ENCODE measurements at places on chromosomes 3 and 15.

DNA sequence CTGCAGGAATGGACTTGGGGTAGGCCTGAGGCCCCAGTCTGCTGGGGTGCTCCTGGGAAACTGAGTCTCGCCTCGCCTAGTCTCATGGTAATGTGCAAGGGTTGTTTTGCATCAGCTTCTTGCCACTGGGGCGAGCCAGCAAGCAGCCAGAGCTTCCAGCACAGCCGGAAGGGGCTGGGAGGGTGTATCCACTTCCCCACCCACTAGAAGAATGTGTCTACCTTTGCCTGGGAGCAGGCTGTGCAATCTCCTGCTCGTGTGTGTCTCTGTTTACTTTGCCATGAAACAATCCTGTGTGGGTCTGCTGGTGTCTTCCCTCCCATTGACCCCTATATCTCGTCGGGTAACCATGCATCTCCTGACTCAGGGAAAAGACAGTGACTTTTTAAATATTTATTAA, 21.8 kb upstream of the ERICH6 start:
- no peak for DNase-seq

DNA sequence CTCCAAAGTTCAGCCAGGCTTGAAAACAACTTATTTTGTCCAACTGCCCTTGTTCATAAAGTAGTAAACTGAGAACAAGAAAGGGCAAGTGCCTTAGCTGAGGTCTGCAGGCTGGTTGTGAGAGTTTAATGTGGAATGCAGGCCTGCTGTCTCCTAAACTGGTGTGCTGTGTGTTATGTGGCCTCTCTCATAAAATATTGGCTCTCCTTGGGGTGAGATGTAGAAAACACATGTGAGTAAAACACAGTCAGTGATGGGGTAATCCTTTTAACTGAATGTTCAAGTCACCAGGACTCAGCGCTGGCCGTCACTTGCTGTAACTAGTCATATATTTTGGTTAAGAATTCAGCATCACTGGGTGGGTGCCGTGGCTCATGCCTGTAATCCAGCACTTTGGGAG, 7.1 kb upstream of the ST6GAL1 start:
- no peak for DNase-seq

GRCh38 chr3:52509753-52510328, 14.7 kb downstream of the STAB1 start:
- DNase-seq, result no peak

DNA sequence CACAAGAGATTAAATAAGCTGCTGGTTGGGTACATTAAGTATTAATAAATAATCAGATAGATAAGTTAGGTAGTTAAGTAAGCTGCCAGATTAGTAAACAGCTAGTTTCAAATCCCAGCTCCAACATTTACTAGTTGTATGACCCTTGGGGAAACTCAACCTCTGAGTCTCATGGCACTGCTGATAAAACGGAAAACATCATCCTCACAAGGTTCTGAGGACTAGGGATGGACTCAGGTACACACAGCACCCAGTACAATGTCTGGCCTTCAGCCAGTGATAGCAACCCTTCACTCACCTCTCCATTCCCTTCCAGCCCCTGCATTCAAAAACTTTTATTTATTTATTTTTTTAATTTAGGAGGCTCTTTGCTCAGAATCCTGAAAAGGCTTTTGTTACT, 32.3 kb downstream of the B3GNT5 start:
- no peak for DNase-seq

GRCh38 chr15:55820043-55820442, 77.1 kb upstream of the PRTG start:
- no peak for DNase-seq

- no peak for DNase-seq
Measured at GRCh38 chr15:64865998-64866520, 24.3 kb downstream of the PLEKHO2 start.

DNA sequence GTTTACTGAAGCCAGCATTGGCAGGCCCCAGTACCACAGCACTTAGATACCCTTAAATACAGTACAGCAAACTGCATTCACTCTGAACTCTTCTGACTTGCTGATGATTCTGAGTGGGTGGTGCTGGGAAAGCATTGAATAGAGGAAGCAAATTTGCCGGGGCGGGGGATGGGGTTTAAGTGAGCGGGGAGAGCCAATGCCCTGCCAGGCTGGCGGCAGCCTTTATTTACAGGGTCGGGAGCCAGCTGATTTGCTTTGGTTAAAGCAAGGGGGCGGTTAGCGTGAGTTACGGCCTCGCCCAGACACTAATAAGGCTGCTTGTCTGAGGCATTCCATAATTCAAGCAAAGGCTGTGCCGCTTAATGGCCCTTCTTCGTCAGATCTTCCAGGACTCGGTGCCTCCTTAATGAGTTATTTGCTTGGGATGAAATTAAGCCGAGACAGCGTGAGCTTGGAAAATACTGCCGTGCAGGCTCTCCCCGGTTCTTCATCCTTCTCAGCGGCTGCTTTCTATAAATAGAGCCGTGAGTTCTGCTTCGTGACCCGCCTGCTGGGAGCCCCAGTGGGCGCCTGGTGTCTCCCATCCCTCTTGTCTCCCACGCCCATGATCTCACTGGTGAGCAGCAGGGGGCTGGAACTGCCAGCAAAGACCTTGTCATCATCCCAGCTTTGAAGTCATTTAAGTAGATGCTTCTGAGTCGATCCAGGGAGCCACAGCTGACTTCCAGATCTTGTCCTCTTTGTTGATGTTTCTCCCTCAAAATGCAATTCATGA, 25.8 kb downstream of the SPSB4 start:
- DNase-seq, result peak; percentile 51

- DNase-seq, result no peak
Measured at GRCh38 chr3:72163809-72164634, 379.1 kb upstream of the PROK2 start.

GRCh38 chr3:67416703-67417102, 237.7 kb downstream of the SUCLG2 start:
- DNase-seq, result no peak

DNA sequence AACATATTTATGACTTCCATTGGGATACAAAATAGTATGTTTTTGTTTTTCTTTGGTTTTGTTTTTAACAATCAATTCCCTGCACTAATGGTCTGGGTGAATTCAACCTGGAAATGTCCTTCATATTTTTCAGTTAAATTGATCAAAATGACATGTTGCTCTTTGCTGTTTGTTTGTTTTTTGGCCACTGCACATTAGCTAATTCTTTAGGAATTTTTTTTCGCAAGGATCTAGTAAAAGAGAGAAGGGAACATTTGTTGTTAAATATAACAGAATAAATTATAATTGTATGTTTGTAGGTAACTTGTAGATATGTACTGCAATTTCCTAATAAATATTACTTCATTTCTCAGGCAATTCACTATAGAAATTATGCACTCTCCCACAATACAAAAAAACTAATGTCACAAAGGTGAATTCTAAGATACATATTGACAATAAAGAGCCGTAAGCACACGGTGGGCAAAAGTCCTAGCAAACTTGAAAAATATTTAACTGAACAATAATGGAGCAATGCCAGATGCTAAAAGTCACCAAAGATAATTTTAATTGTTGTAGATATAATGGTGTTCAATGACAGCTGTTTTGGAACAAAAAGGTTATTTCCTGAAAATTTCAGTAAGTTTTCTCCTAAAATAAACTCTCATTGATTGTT, 21.4 kb upstream of the PPARG start:
- no peak for DNase-seq

DNA sequence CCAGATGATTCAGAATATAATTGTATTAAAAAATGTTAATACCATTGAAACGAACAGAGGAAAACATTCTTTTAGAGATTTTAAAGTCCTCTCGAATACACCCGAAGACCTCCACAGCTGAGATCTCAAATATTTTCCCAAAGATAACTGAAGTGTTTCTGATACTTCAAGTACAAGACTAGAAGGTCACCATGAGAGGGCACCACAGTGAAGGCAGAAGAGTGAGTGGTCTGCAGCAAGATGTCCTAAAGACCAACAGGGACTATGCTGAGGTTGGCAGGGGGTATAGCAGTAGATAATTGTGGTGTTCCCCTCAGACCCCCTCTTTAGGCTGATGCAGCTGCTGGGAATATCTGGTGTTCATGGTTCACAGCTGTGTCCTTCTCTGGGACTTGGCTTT, 156.5 kb downstream of the PDCD6IP start:
- DNase-seq, result no peak

DNA sequence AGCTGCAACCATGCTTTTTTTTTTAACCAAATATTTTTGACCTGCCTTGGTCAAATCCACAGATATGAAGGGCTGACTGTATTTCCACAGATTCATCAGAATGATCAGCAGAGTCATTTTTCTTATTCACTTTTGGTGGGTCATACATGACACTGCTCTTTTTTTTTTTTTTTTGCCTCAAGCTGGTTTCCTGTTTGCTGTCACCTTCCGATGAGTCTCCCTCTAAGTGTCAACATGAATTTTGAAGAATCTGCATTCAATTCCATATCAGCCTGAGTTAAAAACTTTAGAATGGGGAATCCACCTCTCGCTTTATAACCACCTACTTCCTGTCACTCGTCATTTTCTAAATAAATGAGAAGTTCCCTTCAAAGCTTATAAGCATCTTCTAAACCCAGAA, 2.2 kb upstream of the SLC12A8 start:
- no peak for DNase-seq

GRCh38 chr3:121995161-121996137, 26.6 kb downstream of the ILDR1 start:
- peak; percentile 67 for DNase-seq

- no peak for DNase-seq
Measured at GRCh38 chr3:189927975-189928895, 192.5 kb downstream of the P3H2 start.

Measured in NCI-H526 treated with DMSO at 0.1 percent for 48 hours (cell line).